Transverse colon (tissue), 4 donors: ENCODE measurements at places on chromosomes 12 and 14. TPM values are rescaled to one million over a fixed set of nuclear protein-coding genes. Genes with fewer than 3 reads are reported as not detected.

GRCh38 chr12:116336542-116337065 is 59.1 kb upstream of the MED13L start:
- DNase-seq: peak; percentile 36
- no peak overlapping the region for H3K4me3 ChIP-seq
- H3K27me3 ChIP-seq: no peaks in the 10 kb centered on the region
- H3K4me1 ChIP-seq: no peaks in the 10 kb centered on the region

- no peaks in the 10 kb centered on the region for H3K36me3 ChIP-seq
- H3K4me3 ChIP-seq: no peak overlapping the region
- H3K27me3 ChIP-seq: peaks cover 59% of the 10 kb centered on the region
- no peaks in the 10 kb centered on the region for H3K4me1 ChIP-seq
Observed at GRCh38 chr14:74249433-74250375, 10.5 kb downstream of the VSX2 start.

- peak overlapping the region; percentile 57 for H3K27ac ChIP-seq
- H3K4me1 ChIP-seq: no peaks in the 10 kb centered on the region
- no peaks in the 10 kb centered on the region for H3K36me3 ChIP-seq
- H3K27me3 ChIP-seq: no peaks in the 10 kb centered on the region
- DNase-seq: no peak
Observed at GRCh38 chr14:81120501-81120900, 100.3 kb downstream of the GTF2A1 start.

Gene ADIPOR2
- 27.9 TPM for total RNA-seq

DNA sequence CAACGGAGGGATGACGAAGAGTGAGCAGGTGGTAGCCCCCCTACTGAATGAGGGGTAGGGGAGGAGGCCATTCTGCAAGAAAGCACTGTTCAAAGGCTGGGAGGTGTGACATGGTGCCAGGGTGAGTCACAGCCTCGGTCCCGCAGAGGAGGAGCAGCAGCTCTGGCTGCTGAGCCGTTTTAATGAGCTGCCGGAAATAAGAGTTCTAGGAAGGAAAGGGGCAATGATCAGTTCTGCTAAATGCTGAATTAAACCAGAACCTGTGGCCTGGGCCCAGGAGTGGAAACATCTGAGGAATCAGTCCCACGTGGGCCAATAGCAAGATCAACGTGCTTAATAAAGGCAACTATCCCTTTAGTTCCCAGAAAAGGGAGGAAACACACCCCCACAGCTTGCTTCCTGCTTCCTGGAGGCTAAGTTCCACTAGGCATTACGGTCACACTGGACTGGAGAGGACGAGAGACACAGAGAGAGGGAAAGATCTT is 3.6 kb downstream of the ABCD4 start:
- H3K4me1 ChIP-seq: peaks cover 9% of the 10 kb centered on the region
- DNase-seq: no peak
- H3K27ac ChIP-seq: no peak overlapping the region

GRCh38 chr12:106342397-106343213 is 14.9 kb upstream of the POLR3B start:
- peak overlapping the region; percentile 54 for H3K27ac ChIP-seq
- peak; percentile 54 for DNase-seq
- H3K27me3 ChIP-seq: no peaks in the 10 kb centered on the region

DNA sequence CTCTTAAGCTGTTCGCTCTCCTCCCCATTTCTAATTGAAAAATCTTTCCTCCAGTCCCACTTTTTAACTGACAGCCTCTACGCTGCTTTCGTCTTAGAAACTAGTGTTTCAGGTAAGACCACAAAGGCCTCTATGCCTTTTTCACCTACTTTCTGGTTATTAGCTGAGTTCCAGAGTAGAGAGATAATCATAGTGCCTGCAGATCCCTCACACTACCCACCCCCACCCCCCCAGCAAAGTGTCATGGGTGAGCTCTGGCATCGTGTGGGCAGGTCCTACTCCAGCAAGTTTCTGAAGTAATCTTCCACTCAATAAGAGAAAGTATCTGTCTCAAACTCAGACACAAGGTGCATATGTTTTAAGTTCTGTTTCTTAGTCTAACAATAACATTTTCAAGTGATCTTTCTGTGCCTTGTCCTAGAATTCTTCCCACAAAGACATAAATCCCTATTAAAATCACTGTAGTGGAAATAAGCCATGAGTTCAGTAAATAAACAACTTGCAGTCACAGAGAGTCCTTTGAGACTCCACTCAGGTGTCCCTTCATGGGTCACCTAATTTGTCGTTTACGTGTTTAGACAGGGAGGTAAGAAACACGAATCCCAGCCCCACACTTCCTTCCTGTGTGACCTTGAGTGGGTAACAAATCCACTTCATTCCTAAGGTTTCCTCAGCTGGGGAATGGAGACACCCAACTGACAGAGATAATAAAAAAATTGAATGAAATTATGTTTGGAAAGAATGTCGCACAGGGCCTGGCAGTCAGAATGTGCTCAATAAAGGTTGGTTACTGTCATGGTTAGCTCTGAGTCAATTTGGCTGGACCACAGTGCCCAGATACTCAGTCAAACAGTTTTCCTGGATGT is 228.9 kb upstream of the CAND1 start:
- H3K27ac ChIP-seq: peak overlapping the region; percentile 10
- no peaks in the 10 kb centered on the region for H3K36me3 ChIP-seq
- DNase-seq: no peak
- peaks cover 7% of the 10 kb centered on the region for H3K4me1 ChIP-seq
- no peak overlapping the region for H3K4me3 ChIP-seq
